Heart left ventricle (tissue), 16 donors: ENCODE measurements at places on chromosomes 7 and 10.

DNA sequence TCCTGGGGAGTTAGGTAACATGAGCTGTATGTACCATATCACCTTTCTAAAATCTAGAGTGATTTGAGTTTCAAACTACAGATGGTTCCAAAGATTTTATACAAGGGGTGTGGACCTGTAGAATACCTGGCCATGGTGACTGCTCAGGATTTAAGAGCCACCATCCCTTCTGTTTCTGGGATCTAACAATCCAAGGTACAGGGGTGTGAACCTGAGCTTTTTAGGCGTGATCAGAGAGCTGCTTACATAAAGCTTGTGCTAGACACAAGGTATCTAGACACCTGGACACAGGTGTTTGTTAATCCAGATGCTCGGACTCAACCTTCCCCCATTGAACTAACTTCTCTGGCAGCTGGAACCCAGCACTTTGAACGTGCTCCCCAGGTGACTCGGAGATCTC lies 516.4 kb downstream of the RPS24 start:
- no peak for DNase-seq

DNA sequence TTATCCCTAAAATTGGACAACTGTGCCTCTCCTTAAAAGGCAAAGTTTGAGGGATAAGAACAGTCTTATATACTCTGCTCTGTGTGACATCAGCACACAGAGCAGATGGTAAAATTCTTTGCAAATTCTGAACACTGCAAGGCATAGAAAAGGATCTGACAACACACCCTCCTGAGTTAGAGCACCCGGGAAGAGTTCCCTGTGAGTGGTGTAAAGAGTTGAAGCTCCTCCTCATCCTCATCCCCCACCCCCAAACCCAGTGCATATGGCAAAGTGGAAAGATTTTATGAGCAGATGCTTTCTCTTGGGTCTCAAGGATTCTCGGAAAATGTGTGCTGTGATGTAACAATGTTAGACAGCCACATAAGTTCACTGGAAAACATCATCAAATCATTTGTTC lies 40.0 kb upstream of the DGKI start:
- DNase-seq = no peak

DNA sequence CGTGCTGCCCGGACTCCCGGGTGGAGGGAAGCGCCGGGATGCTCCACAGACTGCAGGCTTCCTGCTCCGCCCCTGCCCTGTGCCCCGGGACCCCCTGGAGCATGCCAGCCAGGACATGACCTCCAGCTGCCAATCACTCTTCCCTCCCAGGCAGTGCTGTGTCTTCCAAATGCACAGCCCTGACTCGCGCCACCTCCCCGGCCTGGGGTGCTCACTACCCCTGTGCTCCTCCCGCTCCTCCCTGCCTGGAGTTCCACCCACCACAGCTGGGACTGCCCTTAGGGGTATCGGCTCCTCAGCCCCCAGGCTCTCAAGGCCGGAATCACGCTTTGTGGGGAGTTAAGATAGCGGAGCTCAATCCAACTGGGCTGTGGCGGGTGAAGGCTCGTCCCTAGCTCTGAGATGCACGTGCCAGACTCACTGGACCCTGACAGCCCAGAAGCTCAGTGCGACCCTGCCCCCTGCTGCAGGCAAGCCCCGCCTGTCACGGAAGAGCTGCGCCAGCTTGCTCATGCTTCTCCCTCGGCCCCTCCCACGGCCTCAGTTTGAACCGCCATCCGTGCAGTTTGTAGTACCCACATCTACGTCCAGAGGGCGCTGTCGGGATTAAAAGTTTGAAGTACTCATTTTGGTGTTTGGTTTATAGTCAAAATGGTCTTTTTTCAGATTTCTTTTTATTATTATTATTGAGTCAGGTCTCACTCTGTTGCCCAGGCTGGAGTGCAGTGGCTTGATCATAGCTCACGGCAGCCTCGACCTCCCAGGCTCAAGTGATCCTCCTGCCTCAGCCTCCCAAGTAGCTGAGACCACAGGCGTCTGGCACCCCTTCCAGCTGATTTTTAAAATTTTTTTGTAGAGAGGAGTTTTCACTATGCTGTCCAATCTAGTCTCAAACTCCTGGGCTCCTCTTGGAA lies 142.5 kb upstream of the TCERG1L start:
- DNase-seq = peak; percentile 55

GRCh38 chr10:79162861-79163665 lies 94.3 kb downstream of the ZMIZ1 start:
- DNase-seq = no peak

- no peak for DNase-seq
Observed at GRCh38 chr7:27073076-27073475, 22.7 kb downstream of the HOXA1 start.

GRCh38 chr10:132322586-132323048 lies 9.4 kb upstream of the LRRC27 start:
- no peak for DNase-seq

GRCh38 chr10:71589617-71590551 lies 129.7 kb downstream of the C10orf105 start:
- no peak for DNase-seq

GRCh38 chr10:91597197-91597881 lies 35.5 kb downstream of the PPP1R3C start:
- DNase-seq = no peak

GRCh38 chr10:35640474-35640873 lies 1.6 kb downstream of the FZD8 start:
- peak; percentile 70 for DNase-seq

DNA sequence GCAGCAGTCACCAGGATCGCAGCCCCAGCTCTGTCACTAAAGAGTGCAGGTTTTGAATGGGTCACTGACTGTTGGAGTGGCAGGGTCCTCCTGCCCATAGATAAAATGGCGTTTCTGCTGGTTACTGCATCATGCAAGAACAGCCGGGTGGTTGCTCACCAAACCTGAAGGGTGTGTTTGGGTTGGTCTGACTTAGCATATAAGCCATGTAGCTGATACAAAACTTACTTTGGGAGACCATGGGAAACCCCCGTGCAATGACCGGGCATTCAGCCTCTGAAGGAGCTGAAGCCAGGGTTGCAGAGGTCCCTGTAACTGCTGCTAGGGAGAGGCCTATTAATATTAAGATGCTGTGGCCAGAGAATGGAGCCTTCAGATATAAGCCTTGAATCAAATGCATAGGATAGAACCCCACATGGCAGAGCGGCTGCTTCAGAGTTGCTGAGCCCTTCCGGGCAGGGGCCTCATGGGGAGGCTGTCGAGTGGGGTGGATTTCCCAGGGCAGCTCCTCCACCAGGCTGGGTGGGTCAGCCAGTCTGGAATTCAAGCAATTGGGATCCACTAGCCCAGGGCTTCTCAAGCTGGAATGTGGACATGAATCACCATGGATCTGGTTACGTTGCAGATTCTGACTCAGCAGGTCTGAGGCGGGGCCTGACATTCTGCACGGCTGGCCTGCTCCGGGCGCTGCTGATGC lies 70.9 kb upstream of the CTBP2 start:
- no peak for DNase-seq

GRCh38 chr7:7524121-7524520 lies 11.6 kb downstream of the COL28A1 start:
- no peak for DNase-seq

- DNase-seq = no peak
Observed at GRCh38 chr10:70162151-70162891, 8.0 kb downstream of the SAR1A start.

GRCh38 chr10:44640429-44640828 lies 255.5 kb upstream of the CXCL12 start:
- DNase-seq = no peak

GRCh38 chr7:45410893-45411292 lies 163.3 kb upstream of the ADCY1 start:
- DNase-seq = no peak

DNA sequence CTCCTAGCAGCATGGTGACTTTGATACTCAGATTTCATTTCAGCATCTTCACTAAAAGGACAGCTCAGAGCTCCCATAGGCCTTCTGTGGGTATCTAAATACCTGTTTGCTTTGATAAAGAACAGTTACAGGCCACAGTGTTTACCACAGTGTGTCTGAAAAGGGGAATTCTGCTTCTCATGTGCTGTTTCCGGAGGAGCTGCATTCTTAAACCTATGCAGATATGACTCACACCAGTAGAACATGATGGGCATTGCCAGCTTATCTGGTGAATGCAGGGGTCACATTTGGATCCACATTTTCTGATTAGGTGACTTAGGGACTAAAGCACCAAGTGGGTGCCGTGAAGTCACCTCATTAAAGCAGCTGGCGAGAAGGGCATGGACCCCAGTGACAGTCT lies 52.6 kb downstream of the TRRAP start:
- no peak for DNase-seq

DNA sequence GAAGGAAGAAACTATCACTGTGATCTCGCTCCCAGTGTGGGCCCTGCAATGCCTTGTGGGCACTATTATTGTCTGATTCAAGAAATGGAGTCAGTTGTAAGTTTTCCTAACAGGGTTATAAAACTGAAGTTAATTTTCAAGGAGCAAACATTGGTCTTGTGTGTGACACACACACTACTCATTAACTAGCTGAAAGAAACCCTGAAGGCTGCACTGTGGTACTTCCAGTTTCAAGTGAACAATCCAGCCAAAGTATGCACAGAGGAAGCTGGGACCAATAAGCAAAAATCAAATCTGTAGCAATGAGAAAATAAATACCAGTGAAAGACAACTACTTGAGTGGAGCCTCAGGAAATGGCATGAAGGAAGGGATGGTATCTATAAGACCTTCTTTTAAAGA lies 506.6 kb upstream of the POT1 start:
- DNase-seq = no peak

- DNase-seq = no peak
Observed at GRCh38 chr10:119383174-119383856, 159.2 kb downstream of the RGS10 start.

DNA sequence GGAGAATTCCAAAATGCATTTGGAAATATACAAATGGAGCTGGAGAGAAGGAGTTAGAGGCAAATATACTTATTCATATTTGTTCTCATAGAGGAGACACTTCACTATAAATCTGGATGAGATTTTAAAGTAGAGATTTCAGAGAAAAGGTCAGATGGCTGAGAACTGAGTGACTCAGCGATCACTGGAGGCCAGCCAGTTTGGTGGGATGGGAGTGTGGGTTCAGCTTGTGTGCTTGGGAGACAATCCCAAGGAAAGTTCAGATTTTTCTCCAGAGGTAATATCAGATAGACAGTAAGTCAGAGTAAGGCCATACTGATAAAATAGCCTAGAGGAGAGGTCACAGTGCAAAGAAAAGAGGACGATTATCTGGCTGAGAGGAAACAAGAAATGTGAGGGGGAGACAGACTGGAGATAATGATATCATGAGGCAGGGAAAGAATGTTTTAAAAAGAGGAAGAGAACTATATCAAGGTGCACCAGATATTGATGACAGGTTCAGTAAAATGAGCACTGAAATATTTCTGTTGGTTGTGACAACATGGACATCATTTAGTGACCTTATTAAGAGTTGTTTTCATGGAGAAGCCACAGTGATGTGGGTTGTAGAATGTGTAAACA lies 67.0 kb downstream of the MDFIC start:
- peak; percentile 56 for DNase-seq

DNA sequence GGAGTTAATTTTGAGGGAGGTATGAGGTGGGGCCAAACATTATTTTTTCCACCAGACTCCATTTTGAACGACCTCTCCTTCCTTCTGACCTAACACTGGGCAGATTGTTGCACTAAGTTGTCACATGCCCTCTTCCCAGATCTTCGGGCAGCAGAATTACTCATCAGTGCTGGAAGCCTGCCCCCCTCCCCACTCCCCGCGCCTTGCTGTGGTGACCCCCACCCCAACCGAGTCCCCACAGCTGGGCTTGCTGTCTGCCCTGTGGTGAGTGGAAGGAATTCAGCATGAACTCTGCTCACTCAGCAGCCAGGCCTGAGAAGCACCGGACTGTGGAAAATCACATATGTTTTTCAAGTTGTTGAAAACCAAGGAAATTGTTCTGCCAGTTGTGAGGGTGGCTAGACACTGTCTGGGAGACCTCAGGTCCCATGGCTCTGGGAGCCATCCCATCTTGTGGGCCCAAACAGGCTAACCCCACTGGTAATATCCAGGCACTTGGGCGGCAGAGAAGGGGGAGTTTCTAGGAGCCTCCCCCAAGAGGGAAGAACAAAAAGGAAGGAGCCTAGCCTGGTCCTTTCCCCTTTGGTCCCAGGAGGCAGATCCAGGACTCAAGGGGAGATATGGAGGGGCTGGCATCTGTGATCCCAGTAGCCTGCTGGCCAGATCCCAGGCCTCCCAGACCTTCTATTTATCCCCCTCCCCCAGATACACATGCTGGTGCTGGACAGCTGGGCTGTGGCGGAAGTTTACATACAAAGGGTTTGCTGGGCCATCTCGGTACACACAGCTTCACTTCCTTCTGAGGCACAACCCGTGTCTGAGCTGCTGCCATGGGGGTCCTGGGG lies 3.5 kb upstream of the AEBP1 start:
- no peak for DNase-seq

DNA sequence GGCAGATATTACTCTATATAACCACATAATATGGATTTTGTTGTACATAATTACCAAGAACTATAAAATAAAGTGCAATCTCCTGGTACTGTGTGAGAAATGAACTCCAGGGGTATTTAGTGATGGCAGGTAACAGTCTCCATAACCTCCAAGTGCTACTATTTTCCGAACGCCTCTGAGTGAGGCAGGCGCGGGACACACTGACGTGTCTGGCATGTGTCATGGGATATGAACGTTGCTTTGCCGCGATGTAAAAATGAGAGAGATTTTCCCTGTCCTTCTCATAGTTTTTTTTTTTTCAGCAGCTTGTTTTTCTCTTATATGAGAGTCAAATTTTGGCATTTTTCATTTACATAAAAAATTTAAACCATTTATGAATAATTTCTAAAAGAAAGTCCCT lies 3.6 kb downstream of the ADARB2 start:
- DNase-seq = no peak

DNA sequence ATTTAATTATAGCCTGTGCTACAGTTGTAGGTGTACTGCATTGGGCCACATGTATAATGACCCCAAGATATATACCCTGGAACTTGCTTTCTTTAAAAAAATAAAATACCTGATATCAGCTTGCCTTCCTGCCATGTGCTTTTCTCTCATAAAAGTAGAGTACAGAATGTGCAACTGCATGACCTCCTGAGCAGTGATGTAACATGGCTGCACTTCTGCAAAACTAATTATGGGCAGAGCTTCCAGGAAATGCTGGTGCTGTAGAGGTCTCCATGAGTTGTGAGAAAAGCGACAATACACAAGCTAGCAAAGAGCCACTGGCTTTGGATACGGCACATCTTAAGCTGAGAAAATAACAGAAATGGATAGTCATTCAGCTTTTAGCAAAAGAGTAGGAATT lies 6.5 kb upstream of the ERLIN1 start:
- peak; percentile 45 for DNase-seq

- DNase-seq = no peak
Observed at GRCh38 chr10:80794994-80795393, 257.3 kb downstream of the SH2D4B start.

- DNase-seq = no peak
Observed at GRCh38 chr7:37332243-37333016, 116.2 kb downstream of the ELMO1 start.

GRCh38 chr7:33596686-33597085 lies 308.7 kb upstream of the BMPER start:
- DNase-seq = no peak

DNA sequence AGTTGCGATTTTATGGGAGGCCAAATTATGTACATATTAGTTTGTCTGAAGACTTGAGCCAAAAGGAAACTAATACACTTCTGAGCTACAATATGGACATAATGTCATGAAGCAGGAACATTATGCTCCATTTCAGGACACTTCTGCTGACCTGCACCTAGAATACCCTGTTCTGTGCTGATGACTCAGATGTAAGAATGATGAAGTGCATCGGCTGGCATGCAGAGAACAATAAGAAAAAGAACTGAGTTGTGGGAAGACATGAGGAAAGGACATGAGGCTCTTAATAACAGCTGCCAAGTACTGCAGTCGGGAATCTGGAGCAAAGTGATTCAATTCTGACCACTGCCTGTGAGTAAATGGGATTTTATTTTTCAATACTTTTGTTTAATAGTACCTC lies 192.9 kb upstream of the VSTM2A start:
- DNase-seq = no peak
